ENCODE measurements at places on chromosomes 1 and 21.

DNA sequence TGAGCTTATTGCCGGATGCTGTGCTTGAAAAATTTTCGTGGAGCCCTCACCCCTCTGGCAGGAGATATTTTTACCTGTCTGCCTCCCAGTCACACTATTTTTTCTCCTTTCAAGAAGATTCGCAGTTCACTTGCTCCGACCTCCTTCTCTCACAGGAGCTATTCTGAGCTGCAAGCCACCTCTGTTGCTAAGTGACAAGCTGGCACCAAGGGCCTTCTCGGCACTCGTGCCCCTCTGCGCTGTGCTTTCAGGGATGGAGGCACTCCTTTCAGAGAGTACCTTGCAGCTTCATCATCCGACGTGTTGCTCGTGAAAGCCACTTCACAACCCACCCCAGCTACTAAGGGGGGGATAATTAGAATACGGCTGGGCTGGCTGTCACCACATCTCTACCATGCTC, 11.6 kb downstream of the SLC6A17 start:
- DNase-seq: no peak

- DNase-seq: no peak
Observed at GRCh38 chr1:197127246-197127912, 19.1 kb downstream of the ASPM start.

GRCh38 chr1:40818264-40818961, 34.8 kb downstream of the KCNQ4 start:
- DNase-seq: peak; percentile 82

DNA sequence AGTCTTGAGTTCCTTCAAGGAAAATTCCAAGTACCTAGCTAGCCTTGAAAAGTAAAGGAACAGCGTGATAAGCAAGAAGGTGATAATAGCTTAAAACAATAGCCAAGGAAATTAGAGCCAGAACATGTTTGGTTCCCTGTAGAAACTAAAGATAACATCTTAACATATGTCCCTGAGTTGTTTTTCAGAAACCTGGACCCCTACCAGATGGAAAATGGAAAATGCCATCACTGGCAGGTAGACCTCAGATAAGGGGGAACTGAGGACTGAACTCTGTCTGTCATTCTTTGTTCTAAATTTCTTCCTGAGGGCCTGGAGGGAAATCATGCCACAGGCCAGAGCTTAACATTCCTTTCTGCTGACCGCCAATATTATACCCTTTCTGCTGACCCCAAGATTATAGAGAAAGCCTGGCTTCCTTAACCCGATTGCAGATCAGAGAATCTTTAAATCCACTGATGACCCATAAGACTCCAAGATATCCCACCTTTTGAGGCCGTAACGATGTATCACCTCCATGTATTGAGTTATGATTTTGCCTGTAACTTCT, 23.4 kb downstream of the CNIH3 start:
- no peak for DNase-seq

DNA sequence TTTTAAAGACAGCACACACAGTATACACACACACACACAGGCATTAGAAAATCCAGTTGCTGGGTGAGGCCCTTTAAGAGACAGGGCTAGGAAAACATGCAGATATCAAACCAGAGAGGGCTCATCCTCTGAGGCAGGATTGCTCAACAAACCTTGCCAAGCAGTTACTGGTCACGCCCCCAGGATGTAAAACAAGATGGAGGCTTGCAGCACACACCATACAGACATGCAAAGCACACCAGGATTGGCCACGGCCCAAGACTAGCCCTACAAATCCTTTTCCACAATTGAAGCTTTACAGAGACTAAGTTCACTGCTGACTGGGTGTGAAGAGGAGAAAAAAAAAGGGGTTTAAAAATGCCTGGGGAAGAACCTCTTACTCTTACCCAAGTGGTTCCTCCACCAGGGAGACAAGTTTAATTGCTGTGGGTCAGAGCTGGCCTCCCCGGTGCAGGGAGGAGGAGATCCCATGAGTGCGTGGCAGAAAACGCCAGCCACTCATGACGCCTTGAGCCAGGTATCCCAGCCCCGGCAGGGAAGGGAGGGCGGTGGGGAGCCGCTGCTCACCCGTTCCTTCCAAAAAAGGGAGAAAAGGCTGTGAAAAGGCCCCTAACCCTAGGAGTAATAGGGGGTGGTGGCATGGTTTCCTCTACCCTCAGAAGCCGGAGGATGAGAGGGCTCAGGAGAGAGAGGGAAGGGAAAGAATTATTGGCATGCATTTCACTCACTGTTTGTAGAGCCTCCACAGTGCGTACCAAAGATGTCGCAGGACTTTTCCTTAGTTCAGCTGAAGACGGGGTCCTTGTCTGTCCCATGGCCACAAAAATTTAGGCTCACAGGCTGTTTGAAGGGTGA, 594.6 kb upstream of the ZP4 start:
- DNase-seq: no peak

- no peak for DNase-seq
Observed at GRCh38 chr1:108327534-108328466, 83.9 kb upstream of the NBPF4 start.

DNA sequence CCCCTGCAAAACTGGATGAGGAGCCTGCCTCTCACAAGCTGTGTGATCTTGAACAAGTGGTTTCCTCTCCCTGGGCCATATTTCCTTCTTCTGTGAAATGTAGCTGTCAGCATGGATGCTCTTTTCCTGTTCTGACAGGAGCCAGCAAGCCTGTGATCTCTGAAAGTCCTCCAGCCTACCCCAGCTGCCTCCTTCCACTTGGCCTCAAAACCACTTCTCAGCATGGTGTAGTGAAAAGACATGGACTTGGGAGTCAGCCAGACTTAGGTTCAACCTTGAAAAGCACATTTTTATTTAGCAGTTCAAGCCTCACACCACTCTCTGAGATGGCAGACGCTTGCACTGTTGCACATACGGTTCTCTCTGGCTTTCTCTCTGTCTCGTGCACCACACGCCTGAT, 292.9 kb upstream of the DUSP10 start:
- no peak for DNase-seq

- DNase-seq: no peak
Observed at GRCh38 chr1:185439727-185440415, 122.8 kb upstream of the IVNS1ABP start.

Measured in effector CD4-positive, alpha-beta T cell (primary cell).